ENCODE measurements at places on chromosomes 7 and 10.

- no peak for DNase-seq
Observed at GRCh38 chr10:76946270-76946669, 691.3 kb downstream of the KCNMA1 start.

DNA sequence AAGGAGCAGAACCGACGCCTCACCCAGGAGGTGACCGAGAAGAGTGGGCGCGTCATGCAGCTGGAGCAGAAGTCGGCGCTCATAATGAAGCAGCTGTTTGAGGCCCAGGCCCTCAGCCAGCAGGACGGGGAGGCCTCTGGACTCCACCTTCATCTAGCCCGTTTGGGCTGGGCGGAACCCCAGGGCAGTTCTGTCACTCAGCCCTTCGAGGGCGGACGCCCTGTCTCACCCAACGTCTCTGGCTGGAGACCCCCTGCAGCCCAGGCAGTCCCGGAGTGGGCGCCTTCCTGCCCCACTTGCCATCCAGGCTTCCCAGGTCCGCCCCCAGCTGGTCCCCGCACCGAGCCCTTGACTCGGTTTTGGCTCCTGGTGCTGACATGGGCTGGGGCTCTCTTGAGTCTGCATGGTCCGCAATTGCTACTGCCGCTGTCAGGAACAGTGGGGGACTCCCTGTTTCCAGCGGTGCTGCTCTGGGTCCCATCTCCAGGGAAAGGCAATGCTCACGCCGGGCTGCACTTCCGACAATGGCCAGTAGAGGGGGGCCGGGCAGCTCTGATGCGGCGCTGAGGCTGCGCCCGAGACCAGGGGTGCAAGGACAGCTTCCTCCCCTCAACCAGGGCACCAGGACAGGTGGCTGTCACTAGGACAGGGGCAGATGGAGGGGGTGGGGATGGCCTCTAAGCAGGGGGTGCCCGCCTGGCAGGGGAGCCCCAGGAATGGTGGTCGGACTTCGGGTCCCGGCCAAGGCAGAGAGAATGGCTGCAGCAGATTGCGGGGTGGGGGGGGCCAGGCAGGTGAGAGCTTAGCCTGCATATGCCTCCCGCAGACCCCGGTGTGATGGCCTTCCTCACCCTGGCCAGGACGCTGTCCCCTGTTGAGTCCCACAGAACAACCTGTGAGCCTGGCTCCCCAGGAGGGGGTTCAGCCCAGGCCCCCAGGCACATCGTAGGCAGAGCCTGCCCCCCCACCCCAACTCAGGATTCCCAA, 71.2 kb upstream of the KCTD7 start:
- DNase-seq: peak; percentile 55

GRCh38 chr7:104956753-104957450, 57.1 kb upstream of the KMT2E start:
- peak; percentile 83 for DNase-seq

DNA sequence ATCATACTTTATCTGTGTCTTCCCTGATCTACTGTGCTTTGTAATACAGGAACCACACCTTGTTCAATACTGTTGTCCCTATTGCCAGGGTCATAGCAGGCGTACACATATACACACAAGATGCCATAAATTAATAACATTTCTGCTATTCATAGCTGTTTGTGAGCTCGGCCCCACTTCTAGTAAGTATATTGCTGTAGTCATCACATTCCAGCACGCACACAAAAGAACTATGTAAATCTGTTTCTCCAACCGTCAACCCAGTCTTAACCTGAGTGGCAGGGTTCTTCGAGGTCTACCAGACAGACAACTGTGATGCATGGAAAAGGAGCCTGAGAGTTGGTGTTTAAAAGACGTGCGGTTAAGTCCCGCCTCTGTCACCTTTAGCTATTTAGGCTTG, 5.7 kb upstream of the CACNB2 start:
- no peak for DNase-seq

- DNase-seq: no peak
Observed at GRCh38 chr10:113550365-113550764, 2.5 kb upstream of the HABP2 start.
